ENCODE measurements at places on chromosomes 1 and 21.
A peak's percentile ranks its signal among the peaks of the same experiment; 100 is the strongest.

DNA sequence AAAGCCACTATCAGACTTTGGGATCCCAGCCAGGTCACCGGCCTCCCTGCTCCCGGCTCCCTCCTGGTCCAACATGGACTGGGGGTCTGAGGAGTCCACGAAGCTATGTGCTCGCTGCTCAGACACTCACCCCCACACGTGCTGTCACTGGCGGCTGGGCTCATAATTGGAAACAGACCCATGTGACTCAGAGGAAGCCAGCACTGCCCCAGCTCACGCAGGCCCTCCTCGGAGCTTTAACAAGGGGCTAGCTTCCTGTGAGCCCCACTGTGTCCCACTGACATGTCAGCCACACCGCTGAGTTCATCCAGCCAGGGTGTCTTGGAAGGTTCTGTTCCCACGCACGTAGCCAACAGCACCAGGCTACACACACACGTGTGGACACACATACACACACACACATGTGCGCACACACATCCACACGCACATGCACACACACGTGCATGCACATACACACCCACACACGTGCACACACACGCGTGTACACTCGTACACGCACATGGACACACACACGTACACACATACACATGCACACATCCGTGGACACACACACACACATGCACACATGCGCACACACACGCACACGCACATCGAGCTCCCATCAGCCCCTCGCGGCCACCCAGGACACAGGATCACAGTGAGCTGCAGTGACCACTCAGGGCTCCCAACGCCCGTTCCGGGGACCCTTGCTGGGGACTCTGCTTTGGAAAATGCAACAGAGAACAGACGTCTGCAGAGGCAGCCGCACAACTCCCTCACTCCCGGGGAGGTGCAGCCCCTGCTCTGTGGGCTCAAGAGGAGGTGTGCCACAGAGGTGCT is 18.4 kb upstream of the COL6A2 start:
- H3K36me3 ChIP-seq = peaks cover 2% of the 10 kb centered on the region
- DNase-seq = no peak
- no peak overlapping the region for H3K27ac ChIP-seq
- H3K4me3 ChIP-seq = peak overlapping the region; percentile 75

GRCh38 chr1:3998086-3998485 is 98.0 kb upstream of the C1orf174 start:
- H3K4me3 ChIP-seq = no peak overlapping the region
- H3K27me3 ChIP-seq = no peaks in the 10 kb centered on the region
- DNase-seq = no peak
- no peak overlapping the region for H3K27ac ChIP-seq

- no peaks in the 10 kb centered on the region for H3K27me3 ChIP-seq
- H3K4me3 ChIP-seq = no peak overlapping the region
- H3K36me3 ChIP-seq = no peaks in the 10 kb centered on the region
- DNase-seq = no peak
- H3K4me1 ChIP-seq = peaks cover 23% of the 10 kb centered on the region
These were observed 20.3 kb upstream of the C2CD2 start for GRCh38 chr21:41973861-41974751.

DNA sequence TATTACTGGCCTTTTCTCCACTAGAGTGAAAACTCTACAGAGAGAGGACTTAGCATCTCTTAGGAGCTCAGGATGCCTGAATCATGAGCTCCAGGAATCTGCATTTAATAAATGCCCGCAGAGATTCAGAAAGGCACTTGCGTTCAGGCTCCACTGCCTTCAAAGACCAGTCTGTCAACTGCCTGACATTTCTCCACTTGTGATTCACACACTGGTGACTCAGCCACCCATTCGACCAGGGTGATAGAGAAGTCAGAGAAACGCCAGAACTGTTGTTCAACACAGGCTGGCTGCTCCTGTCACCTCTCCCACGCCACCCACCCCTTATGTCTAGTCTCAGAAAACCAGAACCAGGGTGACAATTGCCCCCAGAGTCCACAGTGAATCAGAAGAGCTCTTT is 26.9 kb upstream of the LBR start:
- DNase-seq = no peak
- H3K4me1 ChIP-seq = peaks cover 7% of the 10 kb centered on the region
- no peaks in the 10 kb centered on the region for H3K36me3 ChIP-seq
- H3K27me3 ChIP-seq = no peaks in the 10 kb centered on the region
